Chondrocyte (in vitro differentiated cells): ENCODE measurements at places on chromosomes 5 and 9. TPM values are rescaled to one million over a fixed set of nuclear protein-coding genes. Genes with fewer than 3 reads are reported as not detected.

PCDHGB2 gene
- total RNA-seq, result 0.95 to 1.8 TPM (median 1.0 TPM) in 3 replicates

PCDHB7 gene
- 1.1 to 2.5 TPM (median 1.2 TPM) in 3 replicates for total RNA-seq

- peak; percentile 57 for DNase-seq
These were observed 6.3 kb downstream of the CCL19 start for GRCh38 chr9:34684816-34685215.

DNA sequence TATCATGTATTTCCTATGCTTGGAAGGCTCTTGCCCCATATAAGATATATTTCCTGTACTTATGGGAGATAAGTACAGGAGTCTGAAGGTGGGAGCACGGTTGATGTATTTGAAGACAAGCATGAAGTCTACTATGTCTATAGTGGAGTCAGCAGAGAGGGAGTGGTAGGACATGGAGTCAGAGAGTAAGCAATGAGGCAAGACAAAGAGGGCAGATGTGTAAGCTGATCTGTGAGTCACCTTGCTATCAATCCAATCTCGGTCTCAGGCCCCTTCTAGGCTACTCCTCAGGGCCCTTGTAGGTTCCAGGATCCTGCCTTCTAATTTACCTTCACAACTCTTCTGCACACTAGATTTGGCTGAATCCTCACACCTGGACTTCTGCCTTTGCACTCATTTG is 105.5 kb downstream of the MACIR start:
- DNase-seq, result no peak
